K562 (cell line): ENCODE measurements at places on chromosomes 7 and 10. TPM values are rescaled to one million over a fixed set of nuclear protein-coding genes. Genes with fewer than 3 reads are reported as not detected.

The HGF gene
- total RNA-seq = 0.02 and 0.11 TPM in 2 replicates

GRCh38 chr7:127393368-127394058 lies 1.0 kb upstream of the ZNF800 start:
- DNase-seq = no peak

DNA sequence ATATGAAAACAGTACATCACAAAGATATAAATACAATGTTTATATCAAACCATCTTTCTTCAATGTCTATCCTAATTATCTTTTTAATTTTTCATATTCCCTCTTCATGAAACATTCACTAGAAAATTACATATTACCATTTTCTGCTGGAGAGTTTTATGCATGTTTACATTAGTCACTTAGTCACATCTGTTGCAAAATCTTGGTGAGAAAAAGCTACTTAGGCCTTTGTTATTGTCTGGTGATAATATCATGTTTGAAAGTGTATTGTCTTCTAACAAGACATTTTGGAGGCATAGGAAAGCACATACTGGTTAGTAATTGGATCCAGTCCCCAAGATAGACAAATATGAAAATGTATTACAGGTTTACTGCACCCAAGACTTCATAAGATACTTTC lies 163.6 kb downstream of the GNAI1 start:
- no peak for DNase-seq

DNA sequence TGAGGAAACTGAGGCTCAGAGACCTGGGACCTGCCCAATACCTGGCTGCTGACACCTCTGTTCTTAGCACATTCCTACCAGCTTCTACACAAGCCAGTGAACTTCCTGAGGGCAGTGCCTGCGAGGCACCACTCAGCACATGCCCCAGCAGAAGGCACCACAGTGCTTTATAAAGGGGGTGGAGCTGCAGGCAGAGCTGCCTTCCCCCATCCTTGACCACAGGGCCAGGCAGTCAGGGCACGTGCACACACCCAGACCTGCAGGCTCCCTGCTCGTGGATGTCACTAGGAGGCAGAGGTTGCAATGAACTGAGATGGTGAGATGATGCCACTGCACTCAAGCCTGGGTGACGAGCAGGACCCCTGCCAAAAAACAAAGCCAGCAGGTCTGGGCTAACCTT lies 39.2 kb upstream of the TUBB8 start:
- DNase-seq = no peak

The GPR158 gene
- 4.2 and 5.4 TPM in 2 replicates for total RNA-seq

GRCh38 chr7:37820708-37821468 lies 27.5 kb upstream of the NME8 start:
- no peak for DNase-seq

The SAP25 gene
- 3.2 and 5.3 TPM in 2 replicates for total RNA-seq

- no peak for DNase-seq
These were observed 224.1 kb downstream of the ADARB2 start for GRCh38 chr10:1513221-1513620.

DNA sequence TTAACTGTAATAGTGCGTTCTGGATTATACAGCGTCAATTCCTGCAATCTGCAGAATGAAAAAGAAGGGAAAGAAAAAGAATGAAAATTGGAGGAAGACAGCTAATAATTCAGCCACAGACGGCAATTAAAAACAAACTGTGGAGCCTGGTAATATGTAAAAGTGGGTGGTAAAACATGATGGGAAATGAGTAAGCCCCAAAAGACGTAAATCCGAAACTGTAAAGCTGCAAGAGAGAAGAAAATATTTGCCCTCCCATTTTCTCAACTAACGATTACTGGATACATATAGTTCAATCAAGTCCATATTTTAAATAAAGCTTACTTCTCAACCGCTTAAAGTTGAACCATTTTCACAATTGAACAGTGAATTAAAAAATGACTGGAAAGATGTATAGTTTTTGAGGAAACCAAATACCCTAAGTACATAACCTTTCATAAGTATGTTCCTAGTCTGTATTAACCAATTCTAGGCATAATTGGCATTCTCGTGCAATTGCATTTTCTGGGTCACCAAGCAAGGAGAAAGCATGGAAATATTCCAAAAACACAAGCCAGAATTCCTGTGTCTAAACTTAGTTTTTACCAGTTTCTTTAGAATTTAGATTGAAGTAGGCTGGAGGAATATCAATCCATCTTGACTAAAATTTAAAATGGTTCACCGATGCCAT lies 44.8 kb downstream of the MALSU1 start:
- DNase-seq = no peak

DNA sequence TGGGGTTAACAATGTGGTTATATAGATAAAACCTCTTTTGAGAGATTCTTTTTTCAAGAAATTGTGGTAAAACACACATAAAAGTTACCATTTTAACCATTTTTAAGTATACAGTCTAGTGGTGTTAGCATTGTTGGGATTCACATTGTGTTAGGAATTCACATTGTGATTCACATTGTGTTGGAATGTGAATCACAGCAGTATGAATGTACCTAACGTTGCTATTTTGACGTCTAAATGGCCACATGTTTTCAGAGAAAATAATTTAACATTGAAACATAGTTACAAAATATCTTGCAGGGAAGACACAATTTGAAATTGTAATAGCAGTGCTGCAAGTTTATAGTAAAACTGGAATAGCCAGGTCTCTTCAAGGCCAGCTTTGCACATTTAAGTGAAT lies 129.0 kb downstream of the BICC1 start:
- DNase-seq = no peak

The CALY gene
- not detected in 2 replicates for total RNA-seq

The KNDC1 gene
- total RNA-seq = 0.11 TPM in 1 of 2 replicates, not detected in the other

DNA sequence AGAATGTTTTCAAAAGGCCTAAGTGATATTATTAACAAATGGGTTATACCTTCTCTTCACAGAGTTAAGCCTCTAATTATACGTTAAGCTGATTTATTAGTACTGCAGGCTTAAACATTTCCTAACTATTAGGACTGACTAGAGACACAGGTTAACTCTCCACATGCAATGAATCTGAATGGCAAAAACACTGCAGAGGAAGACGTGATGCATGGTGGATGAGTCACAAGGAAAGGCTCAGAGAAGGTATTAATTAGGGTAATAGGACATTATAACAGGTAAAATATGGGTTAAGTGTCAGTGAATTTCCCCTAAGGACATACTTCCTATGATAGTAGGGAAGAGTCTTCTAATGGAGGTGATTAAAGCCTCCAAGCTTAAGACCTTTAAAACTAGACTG lies 24.7 kb upstream of the SEM1 start:
- no peak for DNase-seq

DNA sequence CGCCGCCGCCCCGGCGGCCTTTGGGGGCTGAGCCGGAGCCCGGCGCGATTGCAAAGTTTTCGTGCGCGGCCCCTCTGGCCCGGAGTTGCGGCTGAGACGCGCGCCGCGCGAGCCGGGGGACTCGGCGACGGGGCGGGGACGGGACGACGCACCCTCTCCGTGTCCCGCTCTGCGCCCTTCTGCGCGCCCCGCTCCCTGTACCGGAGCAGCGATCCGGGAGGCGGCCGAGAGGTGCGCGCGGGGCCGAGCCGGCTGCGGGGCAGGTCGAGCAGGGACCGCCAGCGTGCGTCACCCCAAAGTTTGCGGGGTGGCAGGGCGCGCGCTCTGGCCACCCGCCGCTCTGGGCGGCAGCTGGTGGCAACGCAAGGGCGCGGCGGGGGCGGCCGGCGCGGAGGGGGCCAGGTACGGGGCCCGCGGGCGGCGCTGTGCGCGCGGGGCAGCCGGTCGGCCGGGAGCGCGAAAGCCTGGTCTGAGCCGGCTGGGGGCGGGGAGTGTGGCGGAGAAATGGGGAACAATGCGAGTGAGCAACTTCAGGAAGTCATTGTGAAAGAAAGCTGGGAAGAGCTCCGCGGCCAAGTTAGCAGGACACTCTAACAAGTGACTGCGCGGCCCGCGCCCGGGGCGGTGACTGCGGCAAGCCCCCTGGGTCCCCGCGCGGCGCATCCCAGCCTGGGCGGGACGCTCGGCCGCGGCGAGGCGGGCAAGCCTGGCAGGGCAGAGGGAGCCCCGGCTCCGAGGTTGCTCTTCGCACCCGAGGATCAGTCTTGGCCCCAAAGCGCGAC lies at the start of gene IKZF1:
IKZF1 (plus strand) TSS at position 588 of the 782 bp plus-strand sequence. CDS start 14,346 bp downstream, outside the sequence.
- DNase-seq = peak; percentile 71

The PRLHR gene
- total RNA-seq = not detected in 2 replicates

GRCh38 chr10:30358206-30358605 lies 9.1 kb upstream of the MTPAP start:
- no peak for DNase-seq

The MEOX2 gene
- not detected in 2 replicates for total RNA-seq

The CTTNBP2 gene
- 0.09 TPM in 1 of 2 replicates, not detected in the other for total RNA-seq

The TFEC gene
- total RNA-seq = not detected in 2 replicates

DNA sequence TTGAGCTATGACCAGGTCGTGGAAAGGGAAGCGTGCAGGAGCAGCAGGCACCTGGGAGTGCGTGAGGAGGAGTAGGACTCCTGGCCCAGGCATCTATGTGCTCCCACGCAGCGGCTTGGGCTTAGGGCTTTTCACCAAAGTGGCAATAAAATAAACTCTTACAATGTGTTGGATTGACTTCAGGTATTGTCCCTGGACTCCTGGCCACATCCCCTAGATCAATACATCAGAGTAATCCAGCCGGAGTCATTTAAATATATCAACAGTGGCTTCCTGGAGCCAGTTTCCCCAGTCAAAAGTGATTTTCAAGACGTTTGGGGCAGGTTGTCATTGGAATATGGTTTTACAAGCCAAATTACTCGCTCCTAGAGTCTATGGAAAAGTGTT lies 344.4 kb downstream of the WDR11 start:
- no peak for DNase-seq

The PPP1R3C gene
- 0.24 TPM in 1 of 2 replicates, not detected in the other for total RNA-seq

GRCh38 chr7:80060218-80060806 lies 74.3 kb upstream of the GNAI1 start:
- no peak for DNase-seq

The PDZD8 gene
- 46.8 and 49.4 TPM in 2 replicates for total RNA-seq

- no peak for DNase-seq
These were observed 29.8 kb upstream of the PPP2R2D start for GRCh38 chr10:131870831-131871672.

GRCh38 chr7:5086256-5086655 lies 40.6 kb downstream of the RBAK start:
- DNase-seq = no peak

DNA sequence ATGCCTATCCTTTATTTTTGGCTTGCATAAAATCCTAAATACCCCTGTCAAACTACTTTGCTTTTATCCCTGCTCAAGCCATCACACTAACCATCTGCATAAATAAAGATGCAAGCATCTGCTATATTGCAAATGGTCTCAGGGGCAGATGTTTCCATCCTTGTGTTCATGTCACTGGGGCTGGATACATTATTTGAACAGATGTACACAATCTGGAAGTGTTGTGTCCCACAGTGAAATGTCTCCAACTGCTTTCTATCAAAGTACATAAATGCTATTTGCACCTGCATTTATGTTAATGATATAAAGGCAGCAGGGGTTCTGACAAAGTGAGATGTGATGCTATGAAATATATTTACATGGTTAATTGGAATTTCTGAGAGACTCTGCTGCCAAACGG lies 163.1 kb downstream of the ZNF438 start:
- no peak for DNase-seq

DNA sequence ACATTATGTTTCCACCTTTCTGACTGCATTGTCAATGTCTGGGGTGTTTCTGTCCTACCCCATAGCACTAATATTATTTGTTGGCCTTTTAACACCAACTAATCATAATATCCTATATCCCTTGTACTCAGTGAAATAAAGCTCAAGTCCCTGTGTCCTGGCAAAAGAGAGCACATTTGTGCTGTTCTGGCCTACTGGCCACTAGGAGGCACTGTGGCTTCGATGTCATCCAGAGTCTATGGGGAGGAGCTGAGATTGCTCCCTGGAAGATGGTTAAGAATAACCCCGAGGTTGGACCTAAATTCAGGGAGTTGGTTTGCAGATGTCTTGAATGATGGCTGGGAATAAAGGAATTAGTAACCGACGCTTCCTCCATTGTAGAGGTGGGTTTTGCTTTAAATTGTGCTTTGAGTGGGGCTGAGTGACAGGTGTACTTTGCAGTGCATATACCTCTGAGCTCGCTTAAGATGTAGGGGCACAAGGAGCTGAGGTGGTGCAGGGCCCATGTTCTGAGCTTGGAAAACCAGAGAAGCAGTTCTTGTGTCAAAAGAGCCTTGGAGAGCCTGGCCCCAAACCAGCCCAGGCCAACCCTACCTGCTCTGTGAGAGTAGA lies 191.2 kb upstream of the PRSS1 start:
- DNase-seq = peak; percentile 74

DNA sequence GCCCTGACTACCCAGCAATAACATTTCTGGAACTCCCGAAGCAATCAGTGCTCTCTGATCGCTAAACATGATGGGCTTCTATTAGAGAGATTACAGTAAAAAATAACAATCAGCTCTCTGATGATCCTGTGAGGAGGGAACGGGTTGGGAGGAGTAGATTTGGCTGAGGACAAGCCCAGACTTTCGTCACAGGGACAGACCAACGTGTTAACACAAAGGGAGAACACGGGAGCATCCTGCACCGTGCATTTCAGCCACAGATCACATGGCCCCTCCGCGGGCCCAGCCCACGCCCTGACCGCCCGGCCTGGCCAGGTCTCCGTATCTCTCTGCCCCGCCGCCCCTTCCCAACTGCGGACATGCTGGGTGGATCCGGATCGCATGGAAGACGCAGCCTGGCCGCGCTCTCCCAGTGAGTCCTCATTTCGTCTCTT lies 95.0 kb upstream of the AGBL3 start:
- no peak for DNase-seq

GRCh38 chr10:126851414-126852108 lies 53.7 kb upstream of the DOCK1 start:
- DNase-seq = no peak

DNA sequence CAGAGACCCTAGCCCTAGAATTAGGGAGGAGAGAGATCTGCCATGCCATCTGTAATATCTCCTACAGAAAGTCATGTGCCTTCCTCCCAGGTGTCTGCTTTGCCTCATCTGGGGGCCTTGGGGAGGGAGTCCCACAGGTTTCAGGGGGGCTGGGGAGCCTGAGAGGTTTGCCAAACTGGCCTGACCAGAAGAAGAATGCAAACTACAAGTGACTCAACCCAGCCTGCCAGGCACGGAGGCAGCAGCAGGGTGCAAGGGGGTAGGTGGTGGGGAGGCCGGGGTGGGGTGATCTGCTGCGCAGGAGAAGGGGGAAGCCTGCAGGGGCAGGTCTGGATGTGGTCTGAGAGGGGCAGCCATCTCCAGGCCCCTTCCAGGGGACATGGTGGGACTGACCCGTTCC lies 9.6 kb upstream of the TRIM8 start:
- no peak for DNase-seq

The STK31 gene
- 0.09 and 0.20 TPM in 2 replicates for total RNA-seq

GRCh38 chr10:52129410-52130178 lies 184.5 kb upstream of the DKK1 start:
- no peak for DNase-seq
